ENCODE measurements at places on chromosomes 7 and 10.

DNA sequence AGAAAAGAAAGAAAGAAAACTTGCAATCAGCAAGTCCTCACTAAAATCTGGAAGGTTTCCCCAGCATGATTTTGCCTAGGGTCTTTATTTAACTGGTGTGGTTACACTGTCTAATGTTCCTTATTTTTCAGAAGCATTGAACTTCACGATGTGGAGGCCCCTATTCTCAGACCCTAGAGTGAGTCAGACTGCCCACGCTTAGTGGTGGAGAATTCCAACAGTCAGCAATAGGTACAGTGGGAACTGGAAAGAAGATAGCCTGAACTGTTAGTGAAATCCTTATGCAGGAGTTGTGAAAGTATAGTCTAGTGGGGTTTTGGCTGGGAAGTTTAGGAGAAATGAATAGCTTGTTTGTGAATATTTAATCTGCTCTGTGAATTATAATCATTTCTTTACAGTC is 115.0 kb downstream of the FZD1 start:
- no peak for DNase-seq

- no peak for DNase-seq
Measured at GRCh38 chr7:148856578-148856881, 27.6 kb downstream of the EZH2 start.

DNA sequence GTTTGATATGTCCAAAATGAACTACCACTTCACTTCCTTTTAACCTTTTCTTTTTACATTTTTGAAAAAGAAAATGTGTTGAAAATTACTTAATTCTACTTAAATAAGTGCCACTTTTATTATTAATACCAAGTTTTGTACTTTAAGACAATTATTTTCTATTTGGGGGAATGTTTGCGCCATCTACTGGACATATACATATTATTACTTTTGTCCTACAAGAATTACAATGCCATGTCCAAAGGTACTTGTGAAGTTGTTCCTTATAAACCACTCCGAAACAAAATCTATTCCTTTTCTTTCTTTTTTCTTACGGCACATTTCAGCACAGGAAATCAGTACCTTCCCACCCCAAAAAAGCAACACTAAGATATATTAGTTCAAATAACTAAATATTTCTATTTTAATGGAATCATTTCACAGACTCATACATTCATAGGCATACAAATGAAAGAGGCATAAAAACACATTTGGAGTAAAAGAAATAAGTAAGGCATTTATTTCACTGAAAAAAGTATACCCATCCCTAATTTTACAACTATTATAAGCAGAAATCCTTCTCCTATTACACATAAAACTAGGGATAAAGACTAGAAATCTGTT is 169.9 kb downstream of the RNF133 start:
- DNase-seq = peak; percentile 34

GRCh38 chr10:63692220-63692896 is 171.2 kb downstream of the REEP3 start:
- no peak for DNase-seq

DNA sequence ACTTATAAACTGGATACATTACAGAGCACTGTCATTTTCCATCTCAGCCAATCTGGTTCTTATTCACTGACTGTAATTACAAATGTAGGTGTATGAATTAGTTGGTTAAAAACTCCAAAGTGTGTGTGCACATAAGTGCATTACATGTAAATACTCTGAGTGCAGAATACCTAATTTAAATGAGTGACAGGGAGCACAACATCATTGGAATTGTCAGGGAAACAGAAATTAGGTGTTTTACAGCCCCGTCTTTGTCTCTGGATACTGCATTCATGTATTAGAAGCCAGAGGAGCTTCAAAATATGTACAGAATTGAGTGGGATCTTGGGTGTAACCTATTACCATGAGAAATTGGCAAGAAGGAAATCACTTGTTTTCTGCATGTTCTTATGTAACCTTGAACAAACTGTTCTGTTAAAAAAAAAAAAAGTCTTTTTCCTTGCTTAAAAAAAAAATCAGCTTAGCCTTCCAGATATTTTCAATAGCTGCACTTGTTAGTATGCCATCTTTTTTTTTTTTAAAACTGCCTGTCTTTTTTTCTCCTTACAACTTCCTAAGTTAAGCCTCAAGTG is 31.1 kb downstream of the CELF2 start:
- DNase-seq = no peak
